Anterior cingulate cortex (tissue), 58 donors: ENCODE measurements at places on chromosomes 12 and 14.

- DNase-seq, result no peak
These were observed 269.9 kb downstream of the ADAMTS20 start for GRCh38 chr12:43282106-43282505.

DNA sequence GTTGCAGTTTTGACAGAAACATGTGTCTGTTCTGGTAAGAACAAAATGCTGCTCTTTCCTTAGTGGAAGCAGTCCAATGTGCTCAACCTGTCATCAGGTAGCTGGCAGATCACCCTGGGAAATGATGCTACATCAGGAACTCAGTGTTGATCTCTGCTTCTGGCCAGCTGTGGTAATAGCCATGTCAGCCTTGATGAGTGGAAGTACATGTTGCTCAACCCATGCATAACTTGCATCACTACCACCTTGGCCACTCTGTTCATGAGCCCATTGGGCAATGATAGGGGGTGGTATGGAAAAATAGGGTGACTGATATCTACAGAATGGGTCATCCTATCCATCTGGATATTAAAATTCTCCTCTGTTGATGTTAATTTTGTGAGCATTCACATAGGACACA lies 411.0 kb downstream of the C12orf50 start:
- DNase-seq, result no peak

GRCh38 chr12:114274131-114274530 lies 131.8 kb downstream of the TBX5 start:
- DNase-seq, result no peak

- DNase-seq, result no peak
These were observed 56.7 kb downstream of the EPS8 start for GRCh38 chr12:15732341-15733061.

DNA sequence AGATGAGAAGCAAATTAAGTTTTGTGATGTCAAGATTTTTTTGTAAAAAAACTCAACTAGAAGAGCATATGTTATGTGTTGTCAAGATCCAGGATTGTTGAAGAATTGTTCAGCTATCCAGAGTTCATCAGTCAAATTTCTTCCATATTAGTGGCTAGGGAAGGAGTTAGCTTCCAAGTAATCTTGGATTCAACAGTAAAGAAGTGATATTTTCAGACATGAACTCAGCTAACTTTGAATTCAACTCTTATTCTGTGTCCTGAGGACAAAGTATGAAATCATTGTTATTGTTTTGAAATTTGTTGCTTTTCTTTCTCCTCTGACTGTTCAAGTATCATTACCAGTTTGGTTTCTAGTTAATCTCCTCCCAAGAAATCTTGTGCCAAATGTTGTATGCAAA lies 589.3 kb upstream of the NOVA1 start:
- DNase-seq, result no peak

DNA sequence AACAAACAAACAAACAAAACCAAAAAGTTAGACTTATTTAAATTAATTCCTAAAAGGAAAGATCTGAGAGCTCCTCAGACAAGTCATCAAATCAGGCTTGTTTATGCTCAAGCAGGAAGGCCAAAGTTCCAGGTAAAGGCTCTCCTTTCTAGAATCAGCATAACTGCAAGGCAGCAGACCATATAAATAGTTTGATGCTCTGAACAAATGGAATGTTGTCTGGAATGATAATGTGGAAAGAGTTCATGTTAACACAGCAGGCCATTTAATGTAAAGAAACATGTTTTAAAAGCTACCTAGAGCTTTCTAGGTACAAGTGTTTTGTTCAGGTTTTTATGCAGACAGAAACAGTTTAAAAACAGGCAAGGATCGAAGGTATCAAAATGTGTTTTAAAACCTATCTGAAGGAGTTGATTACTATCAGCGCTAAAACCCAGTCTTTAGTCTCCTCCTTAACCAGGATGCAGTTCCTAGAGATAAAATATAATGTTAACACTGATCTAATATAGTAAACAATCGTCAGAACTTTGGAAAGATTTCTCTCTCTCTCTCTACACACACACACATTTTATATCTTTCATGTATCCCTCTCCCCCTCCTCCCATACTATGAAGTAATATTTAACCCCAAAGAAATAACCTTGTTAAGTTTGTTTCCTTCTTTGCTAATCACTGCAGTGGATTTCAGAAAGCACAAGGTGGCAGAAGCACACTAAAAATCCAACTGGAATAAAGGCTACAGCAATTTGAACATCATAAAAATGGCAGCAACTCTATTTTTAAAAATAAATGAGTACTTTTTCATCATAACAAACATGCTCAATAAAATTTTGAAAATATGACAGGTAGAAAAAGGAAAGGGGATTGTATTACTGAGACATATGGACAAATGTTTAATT lies 135.5 kb downstream of the PAWR start:
- DNase-seq, result no peak

DNA sequence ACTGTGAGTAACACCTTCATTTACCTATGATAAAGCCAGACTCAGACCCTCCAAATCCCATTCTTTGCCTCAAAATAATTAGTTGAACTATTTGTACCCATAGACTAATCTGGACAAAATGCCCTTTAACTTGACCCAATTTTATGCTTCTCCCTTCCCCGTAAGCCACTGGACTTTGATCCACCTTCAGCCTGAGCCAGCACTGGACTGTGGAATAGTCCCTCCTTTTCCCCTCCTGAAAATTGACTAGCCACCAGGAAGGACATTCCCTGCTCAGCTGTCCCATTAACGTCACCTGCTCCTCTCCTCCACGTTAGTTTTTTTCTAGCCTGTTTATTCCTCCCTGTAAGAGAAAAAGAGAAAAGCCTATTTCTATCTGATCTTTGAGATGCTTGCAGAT lies 10.3 kb downstream of the MED21 start:
- DNase-seq, result no peak

GRCh38 chr14:101196051-101196712 lies 292.7 kb upstream of the RTL1 start:
- no peak for DNase-seq

DNA sequence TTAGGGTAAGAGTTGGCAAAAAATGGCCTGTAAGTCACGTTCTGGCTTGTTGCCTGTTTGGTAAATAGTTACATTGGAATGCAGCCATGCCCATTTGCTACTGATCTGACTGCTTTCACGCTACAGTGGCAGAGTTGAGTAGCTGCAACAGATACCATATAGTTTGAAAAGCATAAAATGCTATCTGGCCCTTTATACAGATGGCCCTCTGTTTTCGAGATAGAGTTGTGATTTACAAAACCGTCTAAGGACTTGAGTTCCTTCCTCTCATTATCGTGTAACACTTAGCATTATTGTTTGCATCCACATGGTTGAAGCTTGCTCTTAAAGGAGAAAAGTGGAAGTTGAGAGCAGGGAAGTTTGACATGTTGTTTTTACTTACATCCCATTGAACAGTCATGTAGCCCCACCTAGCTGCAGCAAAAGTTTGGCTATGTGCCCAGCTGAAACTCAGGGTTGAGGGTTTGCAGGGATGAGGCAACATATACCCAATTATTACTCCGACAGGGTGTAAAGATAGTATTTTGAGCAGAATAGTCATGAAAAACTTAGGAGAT lies 11.3 kb upstream of the SCFD1 start:
- DNase-seq, result peak; percentile 13

GRCh38 chr12:5796171-5796958 lies 148.7 kb downstream of the ANO2 start:
- DNase-seq, result no peak

GRCh38 chr14:23034498-23035302 lies at the start of gene PSMB5:
TSS of gene PSMB5 (minus strand) at chr14:23034900. CDS start at chr14:23034881, 19 bp downstream.
- no peak for DNase-seq

GRCh38 chr12:97536353-97536752 lies 73.7 kb downstream of the RMST start:
- DNase-seq, result no peak

DNA sequence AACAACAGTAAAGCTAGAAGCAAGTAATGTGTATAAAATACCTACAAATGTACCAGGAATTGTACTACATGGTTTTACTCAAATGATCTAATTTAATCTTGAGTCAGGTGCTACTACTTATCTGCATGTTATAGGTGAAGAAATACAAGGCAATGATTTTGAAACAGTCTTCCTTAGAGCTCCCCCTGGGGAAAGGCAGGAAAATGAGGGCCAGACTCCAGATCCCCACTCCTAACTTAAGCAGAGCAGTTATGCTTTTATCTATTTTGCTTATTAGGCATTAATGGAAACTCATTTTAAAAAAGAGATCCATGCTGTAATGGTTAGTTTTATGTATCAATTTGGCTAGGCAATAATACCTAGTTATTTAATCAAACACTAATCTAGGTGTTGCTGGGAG lies 109.3 kb upstream of the CPSF6 start:
- no peak for DNase-seq

- no peak for DNase-seq
These were observed 5.1 kb upstream of the PAPLN start for GRCh38 chr14:73231981-73232851.

GRCh38 chr12:84874125-84874824 lies 38.3 kb downstream of the SLC6A15 start:
- DNase-seq, result no peak
